ENCODE measurements at places on chromosomes 12 and 14.
A peak's percentile ranks its signal among the peaks of the same experiment; 100 is the strongest.

DNA sequence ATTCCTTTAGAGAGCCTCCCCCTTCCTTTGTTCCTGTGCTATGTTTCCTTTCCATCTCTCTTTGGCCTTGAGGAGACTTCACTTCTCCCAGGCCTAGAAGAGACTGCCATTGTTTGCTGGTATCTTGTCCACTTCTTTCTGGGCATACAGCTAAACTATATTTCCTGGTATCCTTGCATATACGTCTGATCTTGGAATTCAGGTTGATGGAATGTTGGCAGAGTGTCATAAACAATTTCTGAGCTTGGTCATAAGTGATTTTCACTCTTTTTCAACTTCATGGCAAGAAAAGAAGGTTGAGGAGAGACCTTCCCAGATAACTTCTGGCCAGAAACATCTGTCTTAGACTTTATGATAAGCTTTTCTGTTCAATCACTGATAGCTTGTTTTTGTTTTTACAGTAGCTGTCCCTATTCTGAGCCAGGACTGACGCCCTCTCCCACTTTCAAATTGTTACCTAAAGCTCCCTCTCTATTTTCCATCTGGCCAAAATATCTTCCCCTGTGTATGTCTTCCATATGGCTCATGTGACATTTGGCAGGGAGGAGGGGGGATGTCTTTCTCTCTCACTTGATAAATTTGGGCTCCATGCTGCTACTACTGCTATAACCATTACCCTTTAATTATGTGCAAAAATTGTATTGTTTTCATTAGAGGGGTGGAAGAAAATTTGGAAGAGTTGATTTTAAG, 457.0 kb downstream of the ADAMTS20 start:
- DNase-seq, result no peak

DNA sequence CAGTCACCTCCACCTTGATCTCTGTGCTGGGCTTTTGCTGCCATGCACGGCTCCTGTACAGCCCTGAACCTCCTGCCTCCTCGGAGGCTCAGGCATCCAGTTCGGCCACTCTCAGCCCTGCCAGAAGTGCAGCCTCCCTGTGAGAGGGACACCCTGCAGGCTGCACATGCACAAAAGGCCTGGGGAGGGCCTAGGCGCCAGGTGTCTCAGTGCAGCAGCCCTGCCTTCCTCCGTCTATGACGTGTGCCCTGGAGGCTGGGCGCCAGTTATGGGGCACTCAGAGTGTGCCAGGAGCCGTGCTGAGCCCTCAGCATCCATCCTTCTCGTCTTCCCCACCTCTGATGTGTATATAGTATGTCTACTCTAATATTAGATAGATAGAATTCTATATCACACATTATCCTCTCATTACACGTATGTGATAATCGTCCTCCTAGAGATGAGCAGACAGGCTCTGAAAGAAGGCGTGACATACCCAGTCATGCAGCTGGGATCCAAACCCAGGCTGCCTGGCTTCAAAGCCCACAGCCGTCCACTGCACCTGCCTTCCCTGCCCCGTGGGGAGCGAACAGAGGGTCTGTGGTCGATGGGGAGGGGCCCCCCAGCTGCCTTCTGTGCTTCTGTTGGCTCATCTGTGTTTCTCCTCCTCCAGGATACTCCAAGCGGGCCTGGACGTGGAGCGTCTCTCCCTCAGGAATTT, 101.1 kb downstream of the B4GALNT3 start:
- no peak for DNase-seq

- DNase-seq, result no peak
Observed at GRCh38 chr14:75379930-75380270, 47.9 kb upstream of the JDP2 start.

- DNase-seq, result no peak
Observed at GRCh38 chr12:121939186-121939585, 20.8 kb downstream of the CFAP251 start.

- DNase-seq, result no peak
Observed at GRCh38 chr12:80977346-80977745, 39.6 kb upstream of the LIN7A start.

DNA sequence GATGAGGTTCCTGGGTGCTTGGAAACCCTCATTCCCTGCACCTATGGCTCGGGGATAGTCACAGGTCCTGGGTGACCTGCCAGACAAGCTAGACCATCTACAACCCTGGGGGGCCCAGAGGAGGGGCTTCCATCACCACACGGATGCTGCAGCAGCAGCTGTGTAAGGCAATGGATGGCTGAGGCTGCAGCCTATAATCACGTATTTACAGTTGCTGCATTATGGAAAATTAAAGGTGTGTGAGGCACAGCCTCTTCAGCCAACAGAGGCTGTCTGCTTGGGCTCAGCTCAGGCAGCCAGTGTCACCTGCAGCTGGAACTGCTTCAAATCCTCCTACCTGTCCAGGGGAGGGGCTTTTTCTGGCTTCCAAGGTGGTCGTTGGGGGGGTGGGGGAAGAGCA, 268.1 kb downstream of the CACNA1C start:
- DNase-seq, result no peak

DNA sequence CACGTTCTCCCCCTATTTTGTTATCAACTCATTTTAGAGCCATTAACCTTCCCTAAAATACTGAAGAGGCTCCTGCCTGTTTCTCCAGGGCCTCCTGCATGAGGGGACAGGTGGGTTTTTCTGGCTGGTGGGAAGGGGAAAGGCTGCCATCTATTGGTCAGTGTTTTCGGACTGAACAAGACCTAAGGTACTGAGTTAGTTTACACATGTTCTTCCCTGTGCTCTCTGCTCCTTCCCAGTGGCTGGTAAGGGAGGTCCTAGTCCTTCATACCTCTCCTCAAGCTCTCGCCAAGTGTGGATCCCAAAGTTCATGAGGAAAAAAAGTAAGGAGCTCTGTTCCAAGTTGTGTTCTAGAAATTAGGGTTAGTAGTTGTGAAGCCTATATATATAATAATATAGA, 357.5 kb downstream of the FSCB start:
- peak; percentile 11 for DNase-seq

DNA sequence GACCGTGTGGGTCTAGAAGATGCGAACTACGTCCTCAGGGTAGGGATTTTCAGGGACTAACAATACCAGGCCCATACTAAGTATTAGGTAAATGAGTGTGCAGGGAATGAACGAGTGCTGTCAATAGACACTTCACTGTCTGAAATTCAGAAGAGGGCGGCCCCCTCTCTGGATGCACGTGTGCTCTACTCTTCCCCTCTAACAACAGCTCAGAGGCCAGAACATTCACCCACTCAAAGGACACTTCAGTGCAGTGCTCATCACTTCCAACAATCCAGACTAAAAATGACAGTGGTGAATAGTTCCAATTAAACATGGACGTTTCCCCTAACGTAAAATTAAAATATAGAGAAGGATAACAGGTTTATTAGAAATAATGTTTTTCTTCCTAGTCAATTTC, 199.9 kb downstream of the CALM1 start:
- DNase-seq, result no peak

DNA sequence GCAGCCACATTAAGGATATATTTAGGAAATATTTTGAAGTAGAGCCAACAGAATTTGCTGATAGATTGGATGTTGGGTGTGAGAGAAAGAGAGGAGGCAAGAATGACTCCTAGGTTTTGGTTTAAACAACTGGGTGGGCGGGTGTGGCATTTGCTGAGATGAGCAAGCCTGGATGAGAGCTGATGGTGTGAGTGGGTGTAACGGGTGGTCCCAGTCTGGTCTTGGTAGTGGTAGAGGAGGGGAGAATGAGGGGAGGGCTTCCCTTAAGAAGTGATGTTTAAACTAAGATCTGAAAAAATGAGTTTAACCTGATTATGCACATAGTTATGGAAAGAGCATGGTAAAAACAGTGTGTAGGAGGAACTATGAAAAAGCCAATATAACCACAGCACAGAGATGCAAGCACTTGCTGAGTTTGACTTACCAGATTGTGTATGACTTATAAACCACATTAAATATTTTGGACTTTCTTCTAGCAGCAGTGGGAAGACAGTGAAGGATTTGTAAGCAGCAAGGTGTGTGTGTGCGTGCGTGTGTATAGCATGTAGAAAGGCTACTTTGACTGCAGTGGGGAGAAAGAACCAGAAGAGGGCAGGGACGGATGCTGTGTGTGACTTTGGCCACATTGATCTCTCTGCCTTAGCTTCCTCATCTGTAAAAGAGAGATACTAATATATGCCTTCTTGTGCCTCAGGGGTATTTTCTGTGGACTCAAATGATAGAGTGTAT, 139.7 kb downstream of the PRIMA1 start:
- peak; percentile 16 for DNase-seq

- no peak for DNase-seq
Observed at GRCh38 chr14:91246051-91246852, 1.7 kb upstream of the GPR68 start.

- no peak for DNase-seq
Observed at GRCh38 chr14:81392976-81393643, 7.0 kb downstream of the STON2 start.

DNA sequence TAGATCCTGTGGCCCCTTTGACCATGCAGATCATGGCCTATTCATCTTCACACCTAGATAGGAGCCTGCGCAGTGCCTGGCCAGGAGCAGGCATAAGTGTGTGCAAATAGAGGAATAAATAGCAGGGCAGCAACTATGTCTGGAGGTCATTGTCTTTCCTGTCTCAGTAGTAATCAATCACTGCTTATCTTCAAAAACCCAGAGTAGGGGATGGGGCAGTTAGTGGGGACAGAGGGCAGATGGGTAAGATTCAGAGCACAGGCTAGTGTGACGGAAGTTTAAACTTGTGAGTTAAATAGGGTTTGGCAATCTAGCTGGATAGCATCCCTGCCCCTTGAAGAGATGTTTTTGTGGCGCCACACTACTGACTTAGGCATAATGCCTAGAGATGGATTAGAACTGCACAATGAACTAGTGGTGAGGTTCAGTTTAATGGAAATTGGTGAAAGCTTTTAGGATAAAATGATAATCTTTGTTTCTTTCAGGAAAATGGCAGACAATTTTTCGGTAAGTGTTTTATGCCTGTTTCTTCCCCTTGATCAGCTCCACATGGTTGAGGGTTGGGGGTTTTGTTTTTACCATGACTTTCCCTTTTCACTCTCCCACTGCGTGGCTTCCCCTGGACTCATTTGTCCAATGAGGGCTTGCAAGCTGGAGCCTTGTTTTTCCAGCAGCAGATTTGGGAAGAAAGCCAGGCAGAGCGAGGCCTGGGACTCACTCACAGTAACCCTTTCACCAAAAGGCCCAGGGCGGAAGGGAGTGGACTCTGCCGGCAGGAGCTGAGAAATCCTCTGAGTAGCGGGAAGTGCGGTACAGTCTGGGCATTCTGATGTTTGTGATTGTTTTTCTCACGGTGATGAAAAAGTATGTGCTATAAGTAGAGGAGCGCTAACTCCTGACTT, 8.1 kb downstream of the LGALS3 start:
- peak; percentile 83 for DNase-seq

All from COLO829 (cell line).